ENCODE measurements at places on chromosomes 2 and 18.

GRCh38 chr2:1628893-1629292 lies 115.4 kb downstream of the PXDN start:
- DNase-seq = no peak

DNA sequence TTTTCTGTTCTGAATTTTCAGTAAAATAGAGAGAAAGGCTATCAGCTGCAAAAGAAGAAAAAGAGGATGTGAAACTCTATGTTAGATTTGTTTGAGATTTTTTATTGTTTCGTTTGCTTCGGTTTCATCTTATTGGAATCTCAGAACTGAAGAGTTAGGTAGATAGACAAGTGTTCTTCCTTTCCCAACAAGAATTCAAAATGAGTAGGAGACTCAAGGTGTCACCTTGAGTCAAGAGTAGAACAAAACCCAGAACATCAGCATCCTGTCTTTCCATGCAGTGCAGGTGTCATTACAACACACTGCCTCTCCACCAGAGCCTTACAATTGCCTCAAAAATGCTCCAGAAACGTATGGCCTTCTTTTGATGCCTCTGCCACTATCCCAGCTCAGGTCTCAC lies 21.1 kb downstream of the NBAS start:
- no peak for DNase-seq

DNA sequence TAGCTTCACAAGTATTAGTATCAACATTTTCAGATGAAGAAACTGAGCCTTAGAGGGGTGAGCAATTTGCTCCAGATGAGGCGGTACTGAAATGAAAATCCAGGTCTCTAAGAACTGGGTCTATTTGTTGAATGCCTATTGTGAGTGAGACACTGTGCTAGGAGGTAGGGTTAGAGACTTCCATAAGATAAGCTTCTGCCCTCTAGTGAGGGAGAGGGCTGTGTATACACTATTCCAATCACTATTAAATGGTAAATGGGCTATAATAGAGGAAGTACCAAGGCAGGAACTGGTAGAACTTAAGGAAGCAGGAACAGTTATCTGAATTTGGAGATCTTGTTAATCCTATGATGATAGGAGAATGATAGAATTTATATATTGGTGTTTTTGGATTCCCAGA lies 23.6 kb upstream of the GLS start:
- DNase-seq = no peak

DNA sequence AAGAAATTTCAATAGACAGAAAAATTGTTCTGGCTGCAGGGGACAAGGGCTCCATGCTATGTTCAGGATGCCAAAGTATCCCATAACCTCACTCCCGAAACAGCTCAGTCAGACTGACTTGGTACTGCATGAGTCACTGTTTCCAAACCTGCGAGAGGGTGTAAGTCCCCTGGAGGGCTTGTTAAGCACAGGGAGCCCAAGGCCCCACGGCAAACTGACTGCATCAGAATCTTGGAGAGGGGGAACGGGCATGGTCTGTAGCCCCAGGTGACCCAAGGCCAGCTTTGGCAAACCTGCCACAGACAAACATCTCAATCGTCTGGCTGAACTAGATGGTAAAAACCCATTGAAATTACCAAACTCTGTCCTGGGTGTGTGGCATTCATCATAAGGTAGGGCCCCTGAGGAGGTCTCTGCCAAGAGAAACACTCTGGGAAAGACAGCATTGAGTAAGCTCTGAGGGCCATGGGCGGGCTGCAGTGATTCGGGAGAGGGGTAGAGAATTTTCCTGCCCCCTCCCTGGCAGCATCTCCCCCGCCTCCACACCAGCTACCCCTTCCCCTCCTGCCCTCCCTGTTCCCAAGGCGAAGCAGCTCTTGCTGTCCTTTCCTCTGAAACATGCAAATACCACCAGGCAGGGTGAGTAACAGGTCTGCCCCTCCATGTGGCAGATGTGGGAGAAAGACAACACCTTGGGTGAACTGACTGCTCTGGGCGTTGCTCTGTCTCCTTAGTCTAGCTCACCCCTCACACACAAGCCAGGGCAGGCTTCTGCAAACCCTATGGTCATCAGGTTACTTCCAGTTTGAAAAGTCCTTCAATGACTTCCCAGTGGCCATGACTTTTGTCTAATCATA lies 274.7 kb upstream of the SIX2 start:
- no peak for DNase-seq

DNA sequence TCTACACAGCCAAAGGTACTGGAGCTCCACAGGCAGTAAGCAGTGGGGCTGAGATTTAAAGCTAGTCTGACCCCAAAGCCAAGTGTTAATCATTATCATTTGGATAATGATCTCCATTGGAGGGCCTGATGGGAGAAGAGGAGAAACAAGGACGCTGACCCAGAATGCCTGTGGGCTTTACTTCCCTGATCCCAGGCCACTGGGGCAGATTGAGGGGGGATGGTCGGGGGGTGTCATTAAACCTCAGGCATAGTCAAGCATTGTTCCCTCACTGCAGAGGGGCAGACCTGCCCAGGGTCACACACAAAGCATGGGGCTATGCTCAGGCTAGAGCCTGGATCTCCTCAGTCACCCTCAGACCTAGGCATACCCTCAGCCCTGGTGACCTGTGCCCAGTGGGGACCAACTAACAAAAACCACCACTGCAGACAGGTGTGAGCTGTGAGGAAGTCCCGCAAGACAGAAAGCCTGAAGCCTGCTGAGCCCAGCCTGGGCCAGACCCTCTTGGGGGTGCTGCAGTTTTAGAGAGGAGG lies 53.4 kb downstream of the SDC1 start:
- DNase-seq = peak; percentile 55

GRCh38 chr18:9876867-9877654 lies 8.7 kb upstream of the TXNDC2 start:
- DNase-seq = peak; percentile 20

GRCh38 chr2:40690036-40690435 lies 238.1 kb upstream of the SLC8A1 start:
- DNase-seq = no peak

GRCh38 chr2:215736653-215737290 lies 276.6 kb downstream of the MREG start:
- no peak for DNase-seq

GRCh38 chr2:55231546-55232083 lies 478 bp downstream of the CLHC1 start:
- DNase-seq = no peak

DNA sequence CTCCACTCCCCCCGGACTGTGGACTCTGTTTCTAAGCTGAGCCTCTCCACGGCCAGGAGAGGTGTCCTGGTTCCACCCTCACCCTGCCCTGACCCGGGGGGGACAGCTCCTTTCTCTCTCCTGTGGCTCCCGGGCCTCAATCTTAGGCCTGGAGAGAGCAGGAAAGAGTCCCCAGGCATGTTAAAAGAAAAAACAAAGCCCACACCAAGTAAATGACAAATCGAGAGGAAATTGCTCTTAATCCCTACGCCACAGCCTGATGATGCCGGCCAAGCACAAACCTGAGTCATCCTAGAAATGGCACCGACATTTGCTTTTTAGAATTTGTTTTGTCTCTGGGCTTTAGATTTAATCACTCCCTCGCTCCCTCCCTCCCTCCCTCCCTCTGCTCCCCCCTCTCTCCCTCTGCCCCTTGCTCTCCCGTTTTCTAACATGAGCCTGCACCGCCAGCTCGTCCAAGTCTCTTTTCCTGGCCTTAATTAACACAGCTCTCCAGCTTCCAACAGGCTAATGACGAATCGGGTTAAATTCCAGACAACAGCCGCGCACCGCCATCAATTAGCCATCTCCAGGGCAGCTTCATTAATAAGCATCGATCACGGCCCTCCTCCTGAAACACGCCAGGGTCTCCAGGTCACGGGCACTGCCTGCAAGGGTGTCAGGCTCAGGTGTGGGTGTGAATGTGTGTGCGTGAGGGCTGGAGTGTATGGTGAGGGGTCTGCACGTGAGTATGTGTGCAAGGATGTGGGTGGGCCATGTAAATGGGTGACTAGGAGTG lies 230.8 kb downstream of the CELF4 start:
- peak; percentile 78 for DNase-seq

- DNase-seq = no peak
Observed at GRCh38 chr2:201233192-201233811, 27.0 kb upstream of the CASP8 start.

GRCh38 chr2:139067874-139068273 lies 287.7 kb upstream of the NXPH2 start:
- no peak for DNase-seq

- DNase-seq = no peak
Observed at GRCh38 chr2:240589375-240589774, 2.8 kb downstream of the CAPN10 start.

GRCh38 chr2:98555696-98556095 lies 52.6 kb downstream of the COA5 start:
- no peak for DNase-seq

GRCh38 chr2:102850888-102851287 lies 89.1 kb downstream of the TMEM182 start:
- DNase-seq = no peak

- no peak for DNase-seq
Observed at GRCh38 chr2:8197825-8198224, 484.0 kb upstream of the ID2 start.
